ENCODE measurements at places on chromosomes 4 and X.

DNA sequence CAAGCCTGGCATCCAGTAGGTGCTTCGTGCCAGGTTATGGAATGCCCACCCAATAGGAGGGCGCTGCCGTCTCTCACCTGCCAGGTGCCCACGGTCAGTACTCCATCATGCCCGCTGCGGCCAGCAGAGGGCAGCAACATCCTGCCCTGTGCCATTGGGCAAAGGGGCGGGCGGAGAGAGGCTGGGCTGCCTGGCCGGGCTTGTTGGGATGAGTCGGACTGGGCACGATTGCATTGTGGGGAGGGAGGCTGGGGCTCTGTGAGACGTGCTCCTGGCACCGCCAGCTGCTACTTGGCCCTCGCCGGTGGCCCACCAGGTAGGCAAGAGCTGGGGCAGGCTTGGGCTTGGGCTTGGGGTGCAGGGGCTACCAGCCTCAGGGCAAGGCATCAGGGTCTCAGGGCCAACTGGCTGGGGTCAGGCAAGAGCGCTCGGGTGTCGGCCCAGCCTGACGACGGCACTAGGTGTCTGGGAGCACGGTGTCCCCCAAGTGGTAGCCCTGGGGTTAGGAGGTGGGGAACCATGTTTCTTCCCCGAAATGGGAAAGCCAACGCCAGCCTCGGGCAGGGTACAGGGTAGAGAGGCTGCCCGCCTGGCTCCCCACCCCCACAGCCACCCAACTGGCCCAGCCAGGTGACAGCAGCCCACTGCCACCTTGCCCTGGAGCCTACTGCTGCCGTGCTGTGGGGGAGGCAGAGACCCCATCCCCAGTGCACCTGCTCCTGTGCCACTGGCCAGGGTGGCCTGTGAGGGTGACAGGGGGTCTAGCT lies at the start of gene PLXNB3:
TSS of gene PLXNB3 (plus strand) at position 261 of the 767 bp plus-strand sequence. CDS start 1,287 bp downstream, outside the sequence.
- peak; percentile 47 for DNase-seq

DNA sequence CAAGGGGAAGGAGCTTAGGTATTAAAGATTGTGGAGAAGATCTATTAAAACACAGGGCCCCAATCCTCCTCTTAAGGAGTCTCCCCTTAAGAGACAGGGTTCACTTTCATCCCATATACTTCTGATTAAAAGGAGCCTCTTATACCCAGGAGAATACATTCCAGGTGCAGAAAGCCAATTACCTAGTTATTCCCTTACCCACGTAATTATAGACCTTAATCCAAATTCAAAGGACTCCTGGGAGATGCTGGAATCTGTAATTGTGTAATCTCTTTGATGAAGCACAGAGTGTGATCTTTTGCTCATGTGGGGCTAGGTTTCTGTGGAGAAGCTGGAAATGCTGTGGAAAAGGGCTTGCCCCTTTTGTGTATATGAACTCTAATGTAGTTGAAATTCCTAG lies 1.4 kb upstream of the SEC24B start:
- DNase-seq = no peak

GRCh38 chr4:30879855-30880598 lies 159.9 kb downstream of the PCDH7 start:
- DNase-seq = no peak

DNA sequence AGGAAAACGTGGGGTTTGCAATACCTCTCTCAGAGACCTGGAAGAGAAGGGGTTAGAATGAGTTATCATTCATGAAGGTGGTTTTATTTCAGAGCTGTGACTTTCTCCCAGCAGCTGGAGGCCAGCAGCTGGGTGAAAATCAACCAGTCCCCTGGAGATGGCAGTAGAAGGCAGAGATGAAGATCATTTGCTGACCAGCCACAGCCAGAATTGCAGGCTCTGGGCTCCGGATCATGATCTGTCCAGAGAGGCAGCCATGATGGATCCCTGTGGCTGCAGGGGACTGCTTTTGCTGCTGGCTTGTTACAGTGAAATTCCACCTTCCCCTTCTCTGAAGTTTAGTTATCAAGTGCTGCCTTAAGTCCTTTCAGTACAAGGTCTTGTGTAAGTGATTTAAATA lies 46.9 kb upstream of the TAB3 start:
- no peak for DNase-seq

DNA sequence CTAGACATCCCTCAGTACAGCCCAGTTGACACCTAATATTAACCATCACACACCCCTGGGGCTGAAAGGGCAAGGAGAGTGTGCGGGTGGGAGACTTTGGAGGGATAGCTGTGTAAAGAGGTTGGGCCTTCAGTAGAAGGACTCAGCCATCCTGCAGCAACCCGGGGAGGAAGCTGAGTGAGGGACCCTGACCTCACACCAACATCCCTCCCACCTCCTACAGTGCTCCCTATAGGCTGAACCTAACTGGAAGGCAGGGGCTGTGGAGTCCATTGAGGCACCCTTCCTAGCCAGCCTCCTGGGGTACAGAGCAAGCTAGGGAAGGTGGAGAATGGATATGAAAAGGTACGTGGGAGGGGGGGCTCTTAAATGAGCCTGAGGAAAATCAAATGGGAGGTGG lies 276.3 kb downstream of the PTTG2 start:
- DNase-seq = no peak

DNA sequence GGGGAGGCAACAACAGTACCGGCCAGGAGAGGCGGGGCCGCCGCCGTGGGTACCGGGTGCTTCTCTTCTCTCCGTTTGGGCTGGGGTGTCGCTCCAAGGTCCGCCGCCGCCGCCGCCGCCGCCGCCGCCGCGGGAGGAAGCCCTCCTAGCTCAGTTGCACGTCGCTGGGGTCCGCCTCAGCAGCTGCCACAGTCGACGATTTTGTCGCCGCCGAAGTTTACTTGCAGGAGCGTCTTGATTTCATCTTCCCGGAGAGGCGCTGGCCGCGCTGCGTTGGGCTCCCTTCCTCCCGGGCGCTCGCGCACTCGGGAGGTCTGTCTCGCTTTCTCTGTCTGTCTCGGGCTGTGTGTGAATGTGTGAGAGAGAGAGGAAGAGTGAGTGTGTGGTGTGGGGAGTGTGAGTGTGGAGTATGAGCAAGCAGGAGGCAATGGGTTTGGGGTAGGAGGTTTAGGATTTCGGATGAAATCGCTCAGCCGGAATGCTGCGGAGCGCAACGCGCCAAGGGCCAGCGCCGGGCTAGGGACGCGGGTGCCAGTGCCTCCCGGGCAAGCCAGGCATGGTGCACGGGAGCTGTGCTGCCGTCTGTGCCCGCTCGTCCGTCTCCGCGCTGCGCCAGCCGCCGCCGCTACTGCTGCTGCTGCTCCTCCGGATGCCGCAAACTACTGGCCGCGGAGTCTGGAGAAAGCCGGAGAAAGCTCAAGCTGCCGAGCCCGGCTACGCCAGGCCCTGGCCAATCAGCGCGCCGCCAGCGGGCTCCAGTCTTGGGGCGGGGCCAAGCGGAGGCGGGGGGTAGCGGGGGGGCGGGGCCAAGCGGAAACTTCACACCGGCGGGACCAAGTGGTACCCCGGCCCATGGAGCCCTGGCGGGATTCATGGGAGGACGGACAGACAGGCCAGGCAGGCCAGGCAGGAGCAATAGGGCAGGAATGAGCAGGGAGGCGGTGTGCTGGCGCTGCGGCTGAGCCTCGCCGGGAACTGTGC lies at the start of gene PCDH19:
TSS of gene PCDH19 (minus strand) at position 664 of the 981 bp plus-strand sequence. CDS start 1,676 bp downstream, outside the sequence.
- DNase-seq = no peak

GRCh38 chrX:110419512-110419911 lies 60.9 kb downstream of the RTL9 start:
- no peak for DNase-seq

- no peak for DNase-seq
Measured at GRCh38 chrX:2829469-2830246, 928 bp downstream of the GYG2 start.

DNA sequence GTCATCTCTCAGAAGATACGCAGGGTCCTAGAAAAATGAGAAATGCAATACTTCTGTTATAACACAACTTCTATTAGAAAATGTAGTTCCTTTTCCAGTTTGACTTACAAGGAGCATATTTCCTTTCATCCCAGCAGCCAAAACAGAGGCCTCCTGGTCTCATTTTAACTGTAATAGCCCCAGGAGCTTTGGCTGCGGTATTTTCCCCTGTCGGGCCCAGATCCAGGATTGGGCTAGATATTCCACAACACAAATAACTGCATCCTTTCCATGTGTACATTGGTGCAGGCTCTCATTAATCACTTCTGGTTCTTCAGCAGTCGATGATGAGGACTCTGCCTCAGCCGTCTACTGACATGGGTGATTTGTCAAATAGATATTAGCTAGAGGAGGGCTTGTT lies 166.1 kb downstream of the TENM3 start:
- DNase-seq = no peak

DNA sequence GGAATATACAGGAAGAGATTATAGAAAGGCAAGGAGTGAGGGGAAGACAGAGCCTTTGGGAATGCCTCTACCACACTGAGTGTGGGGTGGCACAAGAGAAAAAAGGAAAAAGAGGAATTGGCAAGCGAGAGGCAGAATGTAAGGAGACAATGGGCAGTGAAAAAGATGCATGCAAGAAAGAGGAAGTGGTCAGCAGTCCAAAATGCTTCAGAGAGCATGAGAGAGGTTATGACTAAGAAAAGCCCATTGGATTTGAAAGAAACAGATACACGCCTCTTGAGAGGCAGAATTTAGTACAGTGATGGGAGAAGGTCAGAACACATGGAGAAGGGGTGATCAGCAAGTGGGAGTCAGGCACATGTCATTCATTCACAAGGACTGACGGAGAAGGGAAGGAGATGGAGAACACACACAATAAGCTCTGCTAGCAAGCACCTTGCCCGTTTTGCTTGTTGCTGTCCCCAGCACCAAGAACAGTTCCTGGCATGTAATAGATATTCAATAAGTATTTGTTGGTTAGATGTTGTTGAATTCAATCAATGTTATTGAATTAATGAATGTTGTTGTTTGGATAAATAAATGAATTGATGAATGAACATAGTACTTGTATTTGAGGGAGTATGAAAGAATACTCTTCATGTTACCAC lies 6.3 kb downstream of the DCHS2 start:
- DNase-seq = no peak

GRCh38 chr4:71009890-71010588 lies 16.6 kb downstream of the DCK start:
- no peak for DNase-seq

- DNase-seq = no peak
Measured at GRCh38 chr4:185950891-185951290, 118.1 kb upstream of the TLR3 start.

DNA sequence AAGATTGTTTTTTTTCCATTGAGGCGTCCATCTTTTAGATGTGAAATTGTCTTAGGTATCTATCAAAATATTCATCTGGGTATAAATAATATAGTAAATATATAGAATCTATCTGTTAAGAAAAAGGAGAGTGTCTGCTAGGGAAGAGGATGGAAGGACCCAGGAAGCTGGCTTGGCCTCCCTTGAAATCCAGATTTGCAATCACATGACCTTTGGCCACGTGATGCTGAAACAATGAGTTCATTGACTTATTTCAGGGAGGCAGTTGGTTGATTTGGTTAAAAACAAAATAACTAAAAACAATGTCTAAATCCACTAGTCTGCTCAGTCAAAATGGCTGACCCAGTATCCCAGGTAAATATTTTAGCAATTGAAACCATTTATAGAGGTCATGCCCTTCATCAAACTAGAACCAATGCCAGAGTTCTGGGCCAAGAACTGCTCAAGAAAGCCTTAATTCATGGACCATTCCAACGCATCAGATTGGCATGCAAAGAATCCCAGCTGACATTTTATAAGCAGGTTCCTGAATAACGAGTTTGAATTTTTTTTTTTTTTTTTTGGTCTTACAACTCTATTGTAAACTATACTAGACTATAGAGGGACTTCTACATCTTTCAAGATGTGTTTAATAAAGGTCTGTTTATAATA lies 172.7 kb downstream of the MID1 start:
- DNase-seq = no peak

GRCh38 chr4:36388710-36389109 lies 107.3 kb downstream of the DTHD1 start:
- no peak for DNase-seq

- DNase-seq = no peak
Measured at GRCh38 chr4:152480901-152481300, 55.0 kb downstream of the FBXW7 start.

DNA sequence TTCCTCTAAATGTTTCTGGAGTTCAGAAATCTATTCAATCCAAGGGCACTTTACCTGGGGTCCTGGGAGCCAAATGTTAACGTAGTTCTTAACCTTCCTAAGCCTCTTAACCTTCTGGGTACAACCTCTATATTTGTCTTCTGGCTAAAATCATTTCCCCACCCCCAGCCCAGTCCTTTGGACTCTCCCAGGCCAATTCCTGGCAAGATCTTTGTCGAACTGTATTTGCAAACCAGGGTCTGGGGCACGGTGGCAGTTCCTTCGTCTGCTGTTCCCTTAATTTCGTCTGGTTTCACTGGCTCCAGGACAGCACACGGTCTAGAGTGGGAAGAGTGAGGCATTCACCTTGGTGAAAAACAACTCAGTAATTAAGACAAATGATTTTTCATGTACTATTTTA lies 811 bp upstream of the SLC25A5 start:
- DNase-seq = no peak

GRCh38 chrX:10142041-10142599 lies 14.7 kb upstream of the CLCN4 start:
- no peak for DNase-seq

- no peak for DNase-seq
Measured at GRCh38 chr4:184362396-184362795, 112.0 kb downstream of the IRF2 start.

DNA sequence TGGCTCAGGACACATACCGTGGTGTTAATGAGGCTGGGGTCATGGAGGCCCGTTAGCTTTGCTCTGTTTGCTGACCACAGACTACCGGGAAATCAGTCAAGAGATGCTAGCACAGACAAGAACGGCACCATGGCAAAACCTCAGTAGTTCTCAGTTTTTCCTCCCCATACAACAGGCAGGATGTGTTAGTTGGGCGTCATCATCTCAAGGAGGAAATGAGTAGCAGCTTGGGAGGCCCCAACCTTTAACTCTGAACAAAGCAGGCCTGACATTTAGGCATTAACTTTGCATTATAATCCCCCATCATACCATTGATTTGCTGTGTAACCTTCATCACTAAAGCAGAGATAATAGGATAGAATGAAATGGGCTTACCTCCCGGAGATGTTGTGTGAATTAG lies 714.2 kb downstream of the RPA4 start:
- DNase-seq = no peak

DNA sequence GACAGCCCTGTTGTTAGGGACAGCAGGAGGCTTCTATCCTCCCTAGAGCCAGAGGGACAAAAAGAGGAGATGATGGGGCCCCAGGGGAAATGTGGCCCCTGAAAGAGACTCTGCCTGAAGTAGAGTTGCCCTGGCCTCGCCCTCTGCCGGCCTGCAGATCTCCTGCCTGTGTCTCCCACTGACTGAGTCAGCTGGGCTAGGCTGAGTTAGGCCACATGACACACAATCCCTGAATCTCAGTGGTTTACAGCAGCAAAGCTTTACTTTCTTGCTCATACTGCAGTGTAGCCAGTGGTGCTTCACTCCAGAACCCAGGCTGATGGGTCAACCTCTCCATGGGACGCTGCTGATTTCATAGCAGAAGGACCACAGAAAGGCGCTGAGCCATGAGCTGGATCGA lies 23.5 kb downstream of the DRD5 start:
- DNase-seq = no peak
